Thoracic aorta (tissue), 2 donors: ENCODE measurements at places on chromosomes 5 and 9. TPM values are rescaled to one million over a fixed set of nuclear protein-coding genes. Genes with fewer than 3 reads are reported as not detected.

DNA sequence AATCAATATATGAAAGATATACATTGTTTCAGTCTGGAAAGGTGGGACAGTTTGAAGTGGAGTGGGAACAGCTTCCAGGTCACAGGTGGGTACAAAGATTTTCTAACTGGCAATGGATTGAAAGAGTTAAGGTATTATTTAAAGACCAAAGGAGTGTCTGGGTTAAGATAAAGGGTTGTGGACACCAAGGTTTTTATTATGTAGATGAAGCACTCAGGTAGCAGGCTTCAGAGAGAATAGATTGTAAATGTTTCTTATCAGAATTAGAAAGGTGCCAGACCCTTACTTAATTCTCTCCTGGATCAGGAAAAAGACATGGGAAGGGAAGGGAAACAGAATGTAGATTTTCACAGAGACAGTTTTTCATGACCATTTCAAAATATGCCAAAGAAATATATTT, 1174.8 kb downstream of the MAT2B start:
- no peak overlapping the region for H3K4me3 ChIP-seq
- H3K27ac ChIP-seq, result no peak overlapping the region
- no peak for DNase-seq

- no peaks in the 10 kb centered on the region for H3K27me3 ChIP-seq
- no peak overlapping the region for H3K27ac ChIP-seq
- no peaks in the 10 kb centered on the region for H3K4me1 ChIP-seq
- no peak for DNase-seq
These were observed 39.2 kb downstream of the WDR36 start for GRCh38 chr5:111131356-111131755.

GRCh38 chr5:57327561-57328367, 153.9 kb downstream of the GPBP1 start:
- no peaks in the 10 kb centered on the region for H3K27me3 ChIP-seq
- H3K4me1 ChIP-seq, result no peaks in the 10 kb centered on the region
- DNase-seq, result no peak
- no peaks in the 10 kb centered on the region for H3K36me3 ChIP-seq

GRCh38 chr5:126015235-126016181, 407.7 kb upstream of the GRAMD2B start:
- H3K27me3 ChIP-seq, result no peaks in the 10 kb centered on the region
- no peak overlapping the region for H3K27ac ChIP-seq
- peak overlapping the region; percentile 4 for H3K4me3 ChIP-seq
- H3K36me3 ChIP-seq, result no peaks in the 10 kb centered on the region

Gene FLT4
- 4.8 TPM for total RNA-seq
